ENCODE measurements at places on chromosomes 13 and 19. TPM values are rescaled to one million over a fixed set of nuclear protein-coding genes. Genes with fewer than 3 reads are reported as not detected.
A peak's percentile ranks its signal among the peaks of the same experiment; 100 is the strongest.

The CDC37 gene
- 162 TPM for total RNA-seq

The IRS2 gene
- total RNA-seq, result 193 TPM

The RETN gene
- total RNA-seq, result not detected

The SOX21 gene
- total RNA-seq, result not detected

The COL5A3 gene
- 5.2 TPM for total RNA-seq

The LILRA5 gene
- 1.5 TPM for total RNA-seq

The ZIC5 gene
- total RNA-seq, result not detected

The IL4I1 gene
- total RNA-seq, result 5.4 TPM

The MBD3L2 gene
- total RNA-seq, result not detected

The CEACAM16 gene
- total RNA-seq, result not detected

GRCh38 chr13:51998723-51999509, 12.3 kb downstream of the ATP7B start:
- DNase-seq, result no peak

DNA sequence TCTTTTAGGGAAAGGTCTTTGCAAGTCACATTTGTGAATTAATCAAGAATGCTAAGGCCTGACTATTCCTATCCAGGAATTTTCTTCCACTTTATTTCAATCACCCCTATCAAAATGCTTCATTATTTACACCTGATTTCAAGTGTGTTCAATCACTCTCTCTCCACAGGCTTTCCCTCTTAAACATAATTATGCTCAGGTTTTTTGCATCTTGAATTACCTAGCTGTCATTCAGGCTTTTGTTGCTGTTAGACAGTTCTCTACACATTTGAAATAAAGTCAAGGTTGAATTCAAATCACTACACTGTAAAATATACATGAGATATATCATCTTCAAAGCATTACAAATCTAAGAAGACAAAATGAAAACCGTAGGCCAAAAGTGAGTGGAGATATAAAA, 941.3 kb upstream of the SLITRK1 start:
- no peak for DNase-seq

- DNase-seq, result no peak
Measured at GRCh38 chr19:17966550-17967256, at the start of gene KCNN1. Gene KCNN1, plus strand, starts transcription at chr19:17967107. Its CDS starts 6,782 bp downstream, at chr19:17973889.

GRCh38 chr19:31718898-31719297, 369.7 kb upstream of the TSHZ3 start:
- DNase-seq, result no peak

DNA sequence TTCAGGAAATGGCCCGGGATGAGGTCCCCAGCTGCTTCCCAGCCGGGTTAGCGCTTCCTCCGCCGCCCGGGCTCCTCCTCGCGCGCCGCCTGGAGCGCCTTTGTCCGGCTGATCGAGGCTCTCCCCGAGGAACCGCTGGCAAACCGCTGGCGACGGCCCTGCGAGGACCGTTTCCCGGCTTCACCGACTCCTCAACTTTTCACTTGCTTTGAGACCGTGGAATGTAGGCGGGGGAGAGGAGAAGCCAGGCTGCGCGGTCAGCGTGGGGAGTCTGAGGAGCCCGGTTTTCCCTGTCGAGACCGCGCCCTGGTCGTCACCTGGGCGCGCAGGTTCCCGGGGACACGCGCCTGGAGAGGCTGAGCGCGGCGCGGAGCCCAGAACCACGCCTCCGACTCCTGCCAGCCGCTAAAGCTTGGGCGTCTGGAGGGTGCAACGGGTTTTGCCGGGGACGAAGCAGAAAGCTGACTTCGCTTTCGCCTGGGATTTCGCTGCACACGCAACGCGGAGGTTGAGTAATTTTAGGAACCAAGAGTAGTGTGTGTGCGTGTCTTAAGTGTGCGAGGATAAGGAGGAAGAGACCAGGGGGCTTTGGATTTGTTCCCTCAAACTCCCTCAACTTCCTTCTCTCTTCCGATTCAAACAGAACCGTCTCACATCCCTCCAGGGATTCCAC, 7.3 kb upstream of the DGKH start:
- peak; percentile 65 for DNase-seq

DNA sequence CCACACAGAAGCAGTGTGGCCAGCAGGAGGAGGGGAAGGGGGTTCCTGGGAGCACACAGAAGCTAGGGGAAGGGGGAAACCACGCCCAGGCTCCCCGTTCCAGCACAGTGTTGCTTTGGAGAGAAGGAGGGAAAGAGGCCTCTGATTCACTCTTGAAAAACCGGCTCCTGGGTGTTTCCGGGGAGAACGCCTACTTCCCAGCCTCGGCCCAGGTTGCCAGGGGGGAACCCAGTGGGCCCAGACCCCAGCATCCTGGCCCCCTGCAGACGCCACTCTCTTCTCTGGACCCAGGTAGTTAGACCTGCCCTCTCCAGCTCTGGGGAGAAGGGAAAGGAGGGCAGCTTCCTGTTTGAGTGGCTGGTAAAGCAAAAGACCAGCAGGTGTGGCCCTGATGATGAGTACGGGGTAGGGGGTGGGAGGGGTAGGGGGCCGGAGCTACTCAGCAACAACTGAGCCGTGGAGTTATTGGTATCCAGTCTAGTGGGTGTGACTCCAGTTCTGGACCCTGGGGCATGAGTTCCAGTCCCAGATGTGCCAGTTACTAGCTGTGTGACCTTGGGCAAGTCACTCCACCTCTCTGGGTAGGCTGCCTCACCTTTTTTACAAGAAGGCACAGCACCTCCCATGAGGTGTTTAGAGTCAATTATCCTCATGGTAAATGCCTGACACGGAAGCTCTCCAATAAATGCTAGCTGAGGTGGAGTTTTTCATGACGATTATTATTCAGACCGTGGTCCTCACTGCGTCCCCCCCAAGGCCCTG, 836 bp downstream of the GIPC1 start:
- no peak for DNase-seq

DNA sequence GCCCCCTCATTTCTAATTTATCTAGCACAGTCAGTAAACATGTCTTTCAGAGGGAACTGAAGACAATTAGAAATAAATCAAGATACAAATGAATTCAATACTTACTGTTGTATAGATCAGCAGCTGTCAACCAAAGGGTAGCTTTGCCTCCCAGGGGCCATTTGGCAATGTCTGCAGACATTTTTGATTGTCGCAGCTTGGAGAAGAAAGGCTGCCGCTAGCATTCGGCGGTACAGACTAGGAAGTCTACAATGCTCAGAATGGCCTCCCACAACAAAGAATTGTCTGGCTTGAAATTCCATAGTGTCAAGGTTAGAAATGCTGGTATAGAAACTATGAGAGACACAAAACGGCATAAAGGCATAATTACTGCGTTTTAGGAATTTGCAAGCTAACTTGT, 91.6 kb downstream of the RGCC start:
- no peak for DNase-seq

DNA sequence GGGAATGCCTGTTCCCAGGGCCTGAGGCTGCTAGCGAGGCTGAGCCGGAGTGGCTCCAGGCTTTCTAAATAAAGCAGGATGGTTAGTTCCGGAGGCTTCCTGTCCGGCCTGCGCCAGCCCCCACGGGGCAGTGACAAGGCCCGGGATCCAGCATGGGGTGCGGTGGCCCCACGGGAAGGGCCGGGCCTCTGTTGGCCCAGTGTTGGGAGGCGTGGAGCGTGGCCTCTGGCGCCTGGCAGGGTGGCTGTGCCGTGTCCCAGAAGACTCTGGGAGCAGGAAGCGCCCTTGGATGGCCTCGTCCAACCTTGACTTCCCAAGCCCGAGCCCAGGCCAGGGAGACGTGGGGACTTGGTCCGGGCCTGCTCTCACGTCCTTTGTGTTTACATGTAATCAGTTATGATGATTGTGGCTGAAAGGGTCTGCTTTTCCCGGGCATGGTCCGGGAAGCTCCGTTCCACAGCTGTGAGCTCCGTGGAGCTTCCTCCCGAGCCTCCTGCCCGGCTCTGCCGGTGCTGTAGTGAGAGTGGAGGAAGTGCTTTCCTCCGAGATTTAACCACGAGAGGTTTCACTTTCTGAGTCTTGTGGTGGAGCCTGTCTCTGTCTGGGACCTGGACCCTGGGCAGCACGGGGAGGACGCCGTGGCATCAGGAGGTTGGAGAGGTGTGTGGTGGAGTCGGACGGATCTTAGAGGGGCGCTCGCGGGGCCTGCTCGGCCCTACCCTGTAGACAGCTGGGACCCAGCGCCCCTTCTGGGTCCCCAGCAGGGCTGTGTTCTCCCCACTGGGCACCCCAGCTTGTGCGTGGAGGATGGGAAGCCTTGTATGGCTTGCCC, 4.6 kb downstream of the GNA11 start:
- no peak for DNase-seq

DNA sequence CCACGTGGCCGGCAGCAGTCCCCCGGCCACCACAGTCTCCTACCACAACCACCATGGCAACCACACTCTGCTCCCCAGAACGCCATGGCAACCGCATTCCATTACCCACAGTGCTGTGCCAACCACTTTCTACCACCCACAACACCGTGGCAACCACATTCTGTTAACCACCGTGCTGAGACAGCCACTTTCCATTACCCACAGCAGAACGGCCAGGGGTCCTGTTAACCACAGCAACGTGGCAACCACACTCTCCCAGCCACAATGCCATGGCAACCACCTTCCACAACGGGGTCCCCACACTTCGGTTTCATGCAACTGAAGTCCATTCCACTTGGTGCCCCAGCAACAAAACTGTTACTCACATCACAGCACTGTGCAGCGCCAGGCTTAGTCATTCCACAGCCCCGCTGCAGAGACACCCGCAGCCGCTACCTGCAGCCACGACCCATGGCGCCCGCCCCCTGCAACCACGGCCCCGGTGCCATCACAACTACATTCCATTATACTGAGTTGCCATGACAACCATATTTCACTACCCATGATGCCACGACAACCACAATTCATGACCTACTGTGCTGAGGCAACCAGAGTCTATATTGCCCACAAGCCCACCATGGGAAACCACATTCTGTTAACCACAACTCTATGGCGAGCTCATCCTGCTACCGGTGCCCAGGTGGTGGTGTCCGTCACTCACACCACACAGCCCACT, 10.0 kb downstream of the DPF1 start:
- DNase-seq, result peak; percentile 24

- DNase-seq, result no peak
Measured at GRCh38 chr19:57829316-57829715, 783 bp upstream of the ZNF587B start.

- no peak for DNase-seq
Measured at GRCh38 chr13:41969072-41969471, 8.2 kb upstream of the VWA8 start.

GRCh38 chr19:54665530-54665929, 2.7 kb downstream of the LILRB4 start:
- DNase-seq, result no peak

GRCh38 chr19:3162418-3163229, 15.9 kb upstream of the S1PR4 start:
- DNase-seq, result no peak
